Vagina (tissue), 2 donors: ENCODE measurements at places on chromosomes 5 and 9. TPM values are rescaled to one million over a fixed set of nuclear protein-coding genes. Genes with fewer than 3 reads are reported as not detected.

Gene IFNE
- total RNA-seq: 3.2 TPM

Gene ROPN1L
- total RNA-seq: 4.2 TPM

Gene ZDHHC21
- 10.3 TPM for total RNA-seq

Gene HMMR
- total RNA-seq: 9.3 TPM

Gene IFNA21
- not detected for total RNA-seq

Gene ZNF354C
- total RNA-seq: 7.1 TPM

Gene CAST
- 309 TPM for total RNA-seq

Gene F2RL1
- 6.6 TPM for total RNA-seq

Gene ZFP37
- 3.7 TPM for total RNA-seq

Gene IL3
- total RNA-seq: not detected

Gene GALNT10
- 11.5 TPM for total RNA-seq

Gene SLC6A19
- not detected for total RNA-seq

Gene ANKH
- 30.9 TPM for total RNA-seq

Gene CCDC152
- total RNA-seq: not detected

Gene IARS1
- 63.8 TPM for total RNA-seq

Gene ZBTB5
- 17.9 TPM for total RNA-seq

Gene FGFR4
- total RNA-seq: 12.0 TPM

Gene PCDHGC4
- 4.9 TPM for total RNA-seq

Gene HRH2
- total RNA-seq: 0.98 TPM

Gene IL13
- total RNA-seq: not detected

Gene LEAP2
- total RNA-seq: 4.2 TPM

Gene ADAMTS13
- 2.0 TPM for total RNA-seq

Gene FLT4
- 20.9 TPM for total RNA-seq
